ENCODE measurements at places on chromosomes 16 and 17.

GRCh38 chr17:78537217-78537860 is 39.9 kb downstream of the DNAH17 start:
- DNase-seq, result no peak

GRCh38 chr17:75571197-75571884 is 16.3 kb upstream of the MYO15B start:
- DNase-seq, result no peak

GRCh38 chr16:75948886-75949285 is 222.6 kb upstream of the CPHXL start:
- DNase-seq, result no peak

DNA sequence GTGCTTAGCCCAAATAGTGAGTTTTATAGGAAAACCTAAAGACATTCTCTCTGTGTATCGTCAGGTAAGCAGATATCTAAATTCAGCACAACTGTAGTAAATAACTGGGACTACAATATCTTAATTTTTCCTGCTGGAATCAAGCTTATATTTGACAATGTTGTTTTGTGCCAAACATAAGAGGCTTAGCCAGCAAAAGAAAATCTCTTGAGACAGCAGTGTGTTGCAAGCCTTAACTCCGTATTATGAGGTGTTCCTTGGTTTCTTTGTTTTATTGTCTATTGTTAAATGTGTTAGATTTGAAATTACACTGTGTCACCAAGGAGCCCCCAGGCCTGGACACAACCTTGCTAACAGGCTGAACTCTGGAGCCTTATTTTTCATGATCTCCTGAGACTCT is 1570.6 kb upstream of the GOT2 start:
- DNase-seq, result no peak

DNA sequence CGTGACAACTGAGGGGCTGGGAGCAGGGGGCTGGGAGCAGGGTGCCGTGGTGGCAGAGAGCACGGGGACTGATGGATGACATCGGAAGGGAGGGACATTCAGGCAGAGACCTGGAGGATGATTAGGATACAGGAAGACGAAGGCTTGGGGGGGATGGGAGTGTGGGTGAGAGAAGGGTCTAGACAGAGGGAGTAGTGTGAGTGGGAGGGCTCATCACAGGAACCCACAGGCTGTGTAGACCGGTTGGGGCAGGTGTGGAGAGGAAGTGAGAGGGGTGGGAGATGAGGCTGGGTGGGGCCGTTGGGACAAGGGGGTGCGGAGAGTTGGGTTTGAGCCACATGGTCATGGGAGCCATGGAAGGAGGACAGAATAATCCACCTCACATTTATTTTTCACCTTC is 83.8 kb downstream of the RAP1GAP2 start:
- DNase-seq, result no peak

GRCh38 chr16:87464691-87465300 is 28.0 kb downstream of the ZCCHC14 start:
- DNase-seq, result peak; percentile 40

- no peak for DNase-seq
Observed at GRCh38 chr16:15464401-15465186, 30.2 kb downstream of the BMERB1 start.

DNA sequence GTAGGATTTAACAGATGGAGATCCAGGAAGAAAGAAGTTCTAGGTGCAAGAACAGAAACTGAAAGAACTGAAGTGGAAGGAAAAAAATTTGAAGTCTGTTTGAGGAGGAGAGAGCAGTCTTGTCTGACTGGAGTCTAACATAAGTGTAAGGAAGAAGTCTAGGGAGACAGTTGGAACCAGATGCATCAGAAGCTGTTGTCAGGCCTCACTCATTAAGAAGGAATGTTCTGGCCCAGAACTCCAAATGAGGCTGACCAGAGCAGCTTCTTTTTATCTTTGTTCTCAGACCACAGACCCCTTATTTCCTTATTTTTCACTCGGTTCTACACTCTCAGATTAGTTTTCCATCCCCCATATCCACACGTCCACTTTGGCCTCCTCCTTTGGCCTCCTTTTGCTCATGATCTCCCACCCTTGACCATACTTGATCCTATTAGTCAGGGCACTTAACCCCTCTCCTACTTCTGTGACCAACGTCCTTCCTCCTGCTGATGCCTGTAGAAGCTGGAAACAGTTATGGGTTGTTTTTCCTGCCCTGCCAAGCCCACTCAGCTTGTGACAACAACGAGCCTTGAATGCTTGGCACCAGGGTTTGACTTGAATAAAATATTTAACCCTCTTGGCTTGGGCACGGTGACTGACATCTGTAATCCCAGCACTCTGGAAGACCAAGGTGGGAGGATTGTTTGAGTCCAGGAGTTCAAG is 7.0 kb upstream of the MYH2 start:
- DNase-seq, result no peak

- no peak for DNase-seq
Observed at GRCh38 chr17:69575346-69575761, 160.9 kb downstream of the MAP2K6 start.

GRCh38 chr17:31379597-31380205 is 11.8 kb upstream of the RAB11FIP4 start:
- DNase-seq, result peak; percentile 46

- no peak for DNase-seq
Observed at GRCh38 chr17:38420518-38420917, 7.7 kb upstream of the ARHGAP23 start.

- DNase-seq, result peak; percentile 82
Observed at GRCh38 chr16:20897253-20897897, 2.8 kb downstream of the DCUN1D3 start.

DNA sequence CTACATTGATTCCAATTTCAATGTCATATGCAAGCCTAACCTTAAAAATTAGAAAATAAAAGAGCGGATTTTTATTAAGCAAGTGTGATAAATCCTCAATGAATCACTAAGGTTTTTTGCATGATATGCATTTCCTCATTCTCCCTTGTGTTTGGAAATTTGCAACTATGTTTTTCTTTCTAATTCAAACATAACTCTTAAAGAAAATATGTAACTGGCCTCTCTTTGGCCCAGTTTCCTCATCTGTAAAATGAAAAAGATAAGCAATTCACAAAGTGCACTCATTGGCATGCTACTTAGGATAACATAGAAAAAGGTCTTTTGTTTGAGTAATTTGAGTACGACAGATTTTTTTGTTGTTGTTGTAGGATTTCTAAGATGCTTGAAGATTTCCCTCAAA is 295.5 kb downstream of the CDH11 start:
- DNase-seq, result no peak

- DNase-seq, result peak; percentile 84
Observed at GRCh38 chr16:24041834-24042631, 206.2 kb downstream of the PRKCB start.

- DNase-seq, result no peak
Observed at GRCh38 chr17:34820922-34821321, 140.3 kb downstream of the CCT6B start.

DNA sequence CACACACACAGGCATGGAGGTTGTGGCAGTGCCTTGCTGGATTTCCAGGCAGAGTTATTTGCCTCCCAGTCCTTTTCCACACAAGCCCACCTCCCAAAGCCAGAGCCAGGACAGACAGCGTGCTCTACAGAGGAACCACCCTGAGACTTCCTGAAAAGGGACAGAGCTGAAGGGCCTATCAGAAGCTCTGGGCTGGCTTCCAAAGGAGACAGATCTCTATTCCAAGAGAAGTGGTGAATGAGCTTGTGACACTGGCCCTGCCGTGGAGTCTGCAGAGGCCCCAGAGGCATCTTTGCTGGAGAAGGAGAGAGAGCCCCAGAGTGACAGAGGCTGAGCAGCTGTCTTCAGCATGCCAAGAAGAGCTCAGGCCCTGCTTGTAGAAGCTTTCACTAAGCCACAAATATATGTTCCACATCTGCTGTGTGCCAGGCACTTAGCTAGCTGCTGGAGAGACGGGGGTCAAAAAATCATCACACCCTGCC is 8.3 kb upstream of the LPCAT2 start:
- peak; percentile 32 for DNase-seq

DNA sequence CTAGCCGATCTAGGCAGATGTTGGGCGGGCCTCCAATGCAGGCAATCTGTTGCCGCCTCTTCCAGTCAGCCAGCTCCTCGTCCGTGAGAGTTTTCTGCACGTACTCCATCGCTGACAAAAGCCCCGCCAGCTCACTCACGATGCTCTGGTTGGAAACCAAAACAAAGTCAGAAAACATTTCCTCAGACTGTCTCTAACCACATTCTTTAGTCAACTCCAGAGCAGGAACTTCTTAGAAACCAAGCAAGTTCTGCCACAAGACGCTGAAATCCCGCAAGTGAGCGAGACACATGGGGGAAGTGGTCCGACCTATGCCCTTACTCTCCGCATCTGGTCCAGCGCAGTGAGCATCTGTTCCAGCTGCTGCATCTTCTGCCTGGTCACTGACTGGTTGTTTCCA is 49.1 kb downstream of the STAT5A start:
- no peak for DNase-seq

DNA sequence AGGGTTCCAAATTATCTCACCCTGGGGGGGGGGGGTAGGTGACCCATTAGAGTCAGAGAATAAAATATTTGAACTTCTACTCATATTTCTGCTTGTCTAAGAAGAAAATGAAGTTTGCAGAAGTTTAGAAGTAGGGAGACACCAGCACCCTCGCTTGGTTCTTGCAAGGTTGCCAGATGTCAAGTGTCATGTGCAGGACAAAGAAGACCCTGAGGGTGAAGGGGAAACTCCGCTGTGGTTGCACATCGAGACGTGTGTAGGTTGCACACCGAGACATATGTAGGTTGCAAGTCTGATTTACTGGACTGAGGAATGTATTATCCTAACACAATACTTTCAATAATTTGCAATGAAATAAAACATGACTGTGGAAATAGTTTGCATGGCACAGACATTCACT is 42.4 kb upstream of the IRF8 start:
- no peak for DNase-seq

GRCh38 chr16:8505327-8505991 is 84.9 kb downstream of the TMEM114 start:
- DNase-seq, result no peak

- DNase-seq, result peak; percentile 78
Observed at GRCh38 chr16:11557801-11558200, 28.9 kb downstream of the LITAF start.

DNA sequence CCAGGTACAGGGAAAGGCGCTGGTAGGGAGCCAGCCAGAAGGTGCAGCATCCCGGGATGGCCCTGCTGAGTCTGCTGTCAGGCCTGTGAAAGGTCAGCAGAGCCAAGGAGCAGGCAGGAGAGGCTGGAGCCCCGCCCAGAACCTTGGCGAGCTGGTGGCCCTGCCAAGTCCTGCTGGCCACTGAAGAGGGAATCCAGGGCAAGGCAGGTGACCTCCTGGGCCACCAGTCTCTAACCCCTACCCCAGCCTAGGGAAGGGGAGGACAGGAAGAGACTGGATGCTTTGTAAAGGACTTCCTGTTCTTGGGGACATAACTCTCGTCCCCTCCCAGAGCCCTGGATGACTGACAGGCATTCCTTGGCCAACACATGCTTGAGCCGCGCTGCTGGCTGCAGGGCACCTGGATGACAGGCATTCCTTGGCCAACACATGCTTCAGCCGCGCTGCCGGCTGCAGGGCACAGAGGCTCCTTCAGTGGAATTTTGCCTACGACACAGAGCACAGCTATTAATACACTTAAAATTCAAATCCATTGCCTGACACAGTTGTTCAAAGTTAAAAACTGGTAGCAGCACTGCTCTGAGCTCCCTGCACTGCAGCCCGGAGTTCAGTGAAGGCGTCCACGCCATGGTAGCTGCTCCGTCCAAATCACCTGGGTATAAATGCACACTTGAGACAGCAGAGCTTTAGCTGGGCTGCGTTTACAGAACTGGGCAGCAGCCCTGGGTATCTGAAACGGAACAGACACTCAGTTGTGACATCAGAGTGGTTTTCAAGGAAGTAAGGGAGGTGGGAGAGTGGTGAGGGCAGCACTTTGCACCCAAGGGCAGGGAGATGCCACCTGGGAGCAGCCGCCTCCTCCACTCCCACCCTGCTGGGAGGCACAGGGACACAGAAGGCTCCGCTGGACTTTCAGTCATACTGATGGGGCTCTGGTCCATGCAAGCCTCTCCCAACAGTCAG is 2.0 kb upstream of the BRICD5 start:
- no peak for DNase-seq

DNA sequence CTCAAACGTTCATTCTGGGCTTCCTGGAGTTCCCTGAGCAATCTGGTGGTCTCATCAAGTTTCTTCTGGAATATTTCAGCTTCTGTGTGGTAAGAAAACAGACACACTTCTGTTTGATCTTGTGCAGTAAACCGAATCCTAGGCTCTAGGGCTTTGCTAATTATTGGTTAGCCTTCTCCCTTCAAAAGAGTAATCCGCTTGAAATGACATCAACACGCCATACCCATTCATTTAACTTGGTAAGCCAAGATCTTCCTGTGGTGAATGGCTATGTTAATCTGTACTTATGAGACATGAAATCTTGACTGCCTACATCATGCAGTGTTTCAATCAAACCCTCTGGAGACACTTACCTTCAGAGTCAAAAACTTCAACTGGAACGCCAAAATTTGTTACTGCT is 48.5 kb downstream of the BRD7 start:
- DNase-seq, result no peak

GRCh38 chr16:77686385-77686784 is 35.9 kb upstream of the NUDT7 start:
- DNase-seq, result no peak

DNA sequence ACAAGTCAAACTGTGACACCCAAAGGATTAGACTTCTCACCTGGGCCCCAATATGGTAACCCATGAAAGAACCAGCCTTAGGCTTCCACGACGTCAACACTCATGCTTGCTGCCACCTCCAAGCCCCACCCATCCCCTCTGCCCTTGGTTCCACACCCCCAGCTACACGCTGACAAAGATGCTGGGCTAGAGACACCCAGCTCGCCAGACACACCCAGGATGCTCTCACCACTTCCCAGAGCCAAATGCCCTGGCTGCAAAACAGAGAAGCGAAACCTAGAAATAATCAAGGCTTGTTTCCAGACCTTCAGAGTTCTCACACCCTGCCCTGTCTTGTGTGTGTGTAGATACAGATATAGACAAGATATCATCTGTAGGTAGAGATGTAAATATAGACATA is 26.0 kb upstream of the ADCY9 start:
- DNase-seq, result no peak

- DNase-seq, result no peak
Observed at GRCh38 chr17:70772761-70773160, 603.4 kb downstream of the KCNJ2 start.

- DNase-seq, result no peak
Observed at GRCh38 chr16:10536814-10537389, 43.5 kb downstream of the EMP2 start.

GRCh38 chr16:30379158-30379783 is 3.1 kb downstream of the SEPTIN1 start:
- DNase-seq, result no peak

DNA sequence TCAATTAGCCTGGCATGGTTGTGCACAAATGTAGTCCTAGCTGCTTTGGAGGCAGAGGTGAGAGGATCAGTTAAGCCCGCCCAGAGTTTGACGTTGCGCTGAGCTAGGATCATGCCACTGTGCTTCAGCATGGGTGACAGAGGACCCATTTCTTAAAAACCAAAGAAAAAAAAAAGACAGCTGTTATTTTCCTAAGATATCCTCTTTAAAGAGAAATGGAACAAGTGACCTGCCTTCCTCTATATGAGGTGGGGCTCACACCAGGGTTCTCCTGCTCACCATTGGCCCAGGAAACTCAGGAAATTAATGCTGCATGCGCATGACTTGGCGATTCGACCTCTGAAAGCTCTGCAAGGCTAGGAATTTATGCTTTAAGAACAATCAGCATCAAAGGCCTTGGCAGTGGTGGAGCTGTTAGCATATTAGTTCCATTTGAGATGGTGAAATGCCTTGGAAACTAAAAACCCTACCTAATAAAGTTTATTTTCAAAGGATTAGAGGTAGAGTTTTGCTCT is 108.3 kb downstream of the RBFOX1 start:
- DNase-seq, result no peak

GRCh38 chr17:76034428-76035350 is 7.6 kb upstream of the EVPL start:
- no peak for DNase-seq

- no peak for DNase-seq
Observed at GRCh38 chr17:8426094-8426720, 9.5 kb upstream of the NDEL1 start.
